ENCODE measurements at places on chromosomes 5 and 9.

GRCh38 chr9:92026206-92027002, 76.4 kb upstream of the ROR2 start:
- DNase-seq, result no peak

DNA sequence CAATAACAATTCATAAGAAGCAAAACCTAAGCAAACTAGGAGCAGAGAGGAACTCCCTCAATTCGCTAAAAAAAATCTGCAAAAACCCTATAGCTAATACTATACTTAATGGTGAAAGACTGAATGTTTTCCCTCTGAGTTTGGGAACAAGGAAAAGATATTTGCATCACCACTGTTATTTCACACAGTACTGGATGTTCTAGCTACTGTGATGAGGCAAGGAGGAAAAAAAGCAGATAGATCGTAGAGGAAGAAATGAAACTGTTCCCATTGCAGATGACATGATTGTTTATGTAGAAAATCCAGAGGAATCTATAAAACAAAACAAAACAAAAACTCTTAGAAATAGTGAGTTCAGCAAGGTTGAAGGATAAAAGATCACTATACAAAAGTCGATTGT, 116.7 kb downstream of the PHF2 start:
- DNase-seq, result no peak

GRCh38 chr5:137752905-137753690, 1.1 kb downstream of the HNRNPA0 start:
- DNase-seq, result peak; percentile 59

DNA sequence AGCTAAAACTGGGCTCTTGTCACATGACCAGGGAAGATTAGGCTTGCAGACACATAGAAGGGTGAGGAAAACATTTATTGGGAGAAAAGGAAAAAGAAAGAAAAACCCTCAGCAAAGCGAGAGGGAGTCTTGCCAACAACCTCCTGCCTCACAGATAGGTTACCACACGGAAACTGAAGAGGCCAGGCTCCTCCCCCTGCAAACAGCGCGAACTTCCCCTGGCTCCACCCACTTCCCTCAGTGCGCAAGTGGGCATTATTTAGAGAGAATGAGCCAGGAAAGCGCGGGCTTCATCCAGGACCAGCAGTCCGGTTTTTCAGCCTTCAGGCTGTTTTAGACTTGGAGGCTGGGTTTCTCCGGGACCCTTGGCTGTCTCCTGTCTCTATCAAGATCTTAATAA, 70.3 kb downstream of the STK32A start:
- no peak for DNase-seq

- no peak for DNase-seq
These were observed 89.5 kb upstream of the TTC23L start for GRCh38 chr5:34749431-34749873.

- no peak for DNase-seq
These were observed 508.2 kb downstream of the ACTL7B start for GRCh38 chr9:108347463-108348188.

- DNase-seq, result no peak
These were observed 7.3 kb downstream of the PPP3R2 start for GRCh38 chr9:101587332-101588043.

DNA sequence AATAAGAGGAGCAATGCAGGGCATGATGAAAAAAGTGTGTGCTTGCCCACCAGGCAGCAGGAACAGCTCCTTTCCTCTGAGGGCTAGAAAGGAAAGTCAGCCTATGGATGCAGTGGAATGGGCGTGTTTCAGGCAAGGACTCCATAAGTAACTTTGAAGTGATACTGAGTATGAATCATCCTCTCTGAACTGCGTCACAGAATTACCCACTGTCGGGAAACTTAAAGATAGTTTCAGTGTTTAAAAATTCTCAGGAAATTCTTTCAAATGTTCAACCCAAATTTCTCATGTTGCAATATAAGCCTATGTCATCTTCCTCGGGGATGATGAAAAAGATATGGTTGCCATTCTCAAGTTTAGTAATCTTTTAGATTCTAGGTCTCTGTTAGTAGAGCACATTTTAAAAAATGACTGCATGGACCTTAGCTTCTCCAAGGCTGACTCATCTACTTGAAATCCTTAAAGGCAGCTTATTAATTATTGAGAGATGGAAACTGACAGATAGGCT, 27.7 kb downstream of the PTCD2 start:
- no peak for DNase-seq

GRCh38 chr9:84919440-84919839, 249.9 kb downstream of the NTRK2 start:
- no peak for DNase-seq

GRCh38 chr9:132982458-132982857, 4.0 kb downstream of the GFI1B start:
- no peak for DNase-seq

DNA sequence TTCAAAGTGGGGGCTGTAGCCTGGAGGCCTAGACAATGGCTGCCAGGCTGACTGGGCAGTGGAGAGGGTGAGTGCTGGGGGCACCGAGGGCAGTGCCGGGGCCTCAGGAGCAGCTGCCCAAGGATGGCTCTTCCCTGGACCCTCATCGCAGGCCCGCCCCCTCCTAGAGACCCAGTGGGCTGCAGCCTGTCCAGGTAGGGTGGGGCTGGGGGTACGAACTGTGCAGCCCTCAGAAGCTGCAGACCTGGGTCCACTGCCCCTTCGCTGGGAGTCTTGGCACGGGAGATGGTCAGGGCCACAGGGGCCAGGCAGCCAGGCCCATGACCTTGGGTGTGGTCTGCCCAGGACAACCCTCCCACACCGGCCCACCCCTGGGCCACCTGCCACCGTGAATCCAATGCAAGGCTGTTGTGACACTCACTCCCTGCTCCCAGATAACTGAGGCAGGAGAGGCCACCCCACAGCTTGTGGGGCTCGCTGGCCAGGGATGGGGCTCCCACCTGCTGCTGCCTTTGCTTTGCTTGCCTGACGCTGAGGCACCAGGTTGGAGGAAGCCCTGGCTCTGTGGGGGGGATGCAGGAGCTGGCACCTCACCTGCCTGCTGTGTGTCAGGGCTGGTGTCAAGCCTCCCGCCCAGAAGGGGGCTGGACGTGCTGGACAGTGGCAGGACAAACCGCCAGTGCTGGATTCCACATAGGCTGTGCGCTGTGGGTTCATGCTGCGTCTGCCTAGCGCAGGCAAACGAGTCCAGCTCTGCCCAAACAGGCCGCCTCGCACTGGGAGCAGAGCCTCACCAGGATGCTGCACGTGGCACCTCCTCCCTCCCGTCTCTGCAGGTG, 23.1 kb upstream of the SLC9A3 start:
- peak; percentile 3 for DNase-seq

GRCh38 chr5:23506329-23507236, 826 bp upstream of the PRDM9 start:
- peak; percentile 37 for DNase-seq

GRCh38 chr5:96919754-96920197, 16.1 kb upstream of the LNPEP start:
- DNase-seq, result no peak

- DNase-seq, result no peak
These were observed 163.9 kb downstream of the ARRDC3 start for GRCh38 chr5:91219091-91219802.

GRCh38 chr9:115036691-115037090, 81.3 kb downstream of the TNC start:
- no peak for DNase-seq

- DNase-seq, result peak; percentile 70
These were observed at the start of gene GSN for GRCh38 chr9:121267689-121268597. Gene GSN (plus strand): TSS chr9:121268162. CDS start chr9:121301972, 33,810 bp downstream.

GRCh38 chr9:122340161-122340560, 30.7 kb upstream of the PTGS1 start:
- DNase-seq, result no peak

GRCh38 chr5:150166650-150167511, at the start of gene CDX1:
Gene CDX1 (plus strand): TSS chr5:150166778. CDS start chr5:150166877, 99 bp downstream.
- no peak for DNase-seq

- no peak for DNase-seq
These were observed 14.3 kb upstream of the RNF130 start for GRCh38 chr5:180085837-180086236.

DNA sequence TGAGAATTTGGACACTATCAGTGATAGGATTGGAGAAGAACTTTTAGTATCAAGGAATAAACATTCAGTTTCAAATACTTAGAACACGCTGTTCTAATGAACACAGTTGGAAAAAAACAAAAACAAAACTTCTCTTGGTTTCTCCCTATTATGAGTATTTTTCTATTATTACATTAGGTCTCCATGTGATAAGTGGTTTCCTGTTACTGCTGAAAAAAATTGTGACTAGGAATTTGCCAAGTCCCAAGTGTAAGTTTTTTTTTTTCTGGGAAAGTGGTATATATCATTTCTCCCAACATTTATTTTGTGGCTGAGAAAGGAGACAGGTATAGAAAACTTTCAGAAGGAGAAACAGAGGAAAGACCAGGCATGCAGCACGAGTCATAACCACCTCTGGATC, 41.1 kb downstream of the PCSK1 start:
- no peak for DNase-seq

GRCh38 chr9:33161011-33161588, 6.0 kb downstream of the B4GALT1 start:
- no peak for DNase-seq

- DNase-seq, result no peak
These were observed 21.4 kb downstream of the COL27A1 start for GRCh38 chr9:114176624-114177291.

- DNase-seq, result peak; percentile 19
These were observed 144.4 kb downstream of the NSG2 start for GRCh38 chr5:174189654-174190541.

GRCh38 chr9:37174247-37174646, 53.9 kb downstream of the ZCCHC7 start:
- no peak for DNase-seq

DNA sequence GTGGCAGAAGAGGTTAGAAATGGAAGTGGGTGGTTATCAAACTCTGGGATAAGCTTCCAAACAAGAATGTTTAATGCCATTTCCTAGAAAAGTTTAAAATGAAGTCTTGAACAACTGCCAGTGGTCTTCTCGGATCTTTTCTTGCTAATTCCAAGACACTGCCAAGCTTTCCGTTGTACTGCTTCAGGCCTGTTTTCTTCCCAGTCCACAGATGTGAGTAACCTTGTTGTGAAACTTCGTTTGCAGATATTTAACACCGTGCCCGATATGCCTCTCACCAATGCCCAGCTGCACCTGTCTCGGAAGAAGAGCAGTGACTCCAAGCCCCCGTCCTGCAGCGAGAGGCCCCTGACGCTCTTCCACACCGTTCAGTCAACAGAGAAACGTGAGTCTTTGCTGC, 269.8 kb downstream of the NR3C1 start:
- DNase-seq, result no peak

- DNase-seq, result no peak
These were observed 147.6 kb downstream of the SV2C start for GRCh38 chr5:76230711-76231285.

- no peak for DNase-seq
These were observed 299.3 kb upstream of the POU5F2 start for GRCh38 chr5:94040591-94041148.

DNA sequence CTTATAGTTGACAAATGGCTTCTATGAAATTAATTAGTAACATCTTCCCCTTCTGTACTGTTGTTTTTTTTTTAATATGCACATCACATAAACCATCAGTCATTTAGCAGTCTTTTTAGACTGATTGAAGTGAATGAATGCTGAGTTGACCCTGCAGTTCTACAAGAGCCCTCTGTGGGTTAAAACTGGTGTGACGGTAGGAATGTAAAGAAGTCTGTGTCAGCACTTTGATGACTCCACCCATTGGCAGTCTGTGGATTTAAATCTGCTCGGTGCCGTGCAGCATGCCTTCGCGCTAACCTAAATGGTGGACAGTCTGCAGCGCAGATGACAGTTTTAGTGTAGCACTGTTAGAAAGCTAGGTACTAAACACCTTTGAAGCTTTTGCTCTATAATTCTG, 3.1 kb downstream of the GTF3C4 start:
- no peak for DNase-seq

DNA sequence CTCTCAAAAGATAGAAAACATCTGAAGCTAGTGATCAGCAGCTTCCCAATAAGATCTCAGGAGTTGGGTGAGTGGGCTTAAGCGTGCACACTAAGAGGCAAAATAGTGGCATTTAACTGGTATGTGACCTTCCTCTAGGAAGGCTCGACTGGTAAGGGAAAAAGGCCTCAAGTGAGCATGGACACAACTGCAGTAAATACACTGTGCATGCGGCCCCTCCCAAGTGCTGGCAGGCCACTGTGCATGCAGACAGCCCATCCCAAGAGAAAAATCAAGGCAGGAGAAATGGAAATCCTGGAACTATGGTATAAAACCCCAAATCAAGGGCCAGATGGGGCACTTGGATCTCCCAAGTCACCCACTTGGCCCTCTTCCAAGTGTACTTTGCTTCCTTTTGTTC, 112.7 kb downstream of the SMC2 start:
- no peak for DNase-seq

GRCh38 chr5:38837416-38837815, 8.4 kb upstream of the OSMR start:
- DNase-seq, result no peak

DNA sequence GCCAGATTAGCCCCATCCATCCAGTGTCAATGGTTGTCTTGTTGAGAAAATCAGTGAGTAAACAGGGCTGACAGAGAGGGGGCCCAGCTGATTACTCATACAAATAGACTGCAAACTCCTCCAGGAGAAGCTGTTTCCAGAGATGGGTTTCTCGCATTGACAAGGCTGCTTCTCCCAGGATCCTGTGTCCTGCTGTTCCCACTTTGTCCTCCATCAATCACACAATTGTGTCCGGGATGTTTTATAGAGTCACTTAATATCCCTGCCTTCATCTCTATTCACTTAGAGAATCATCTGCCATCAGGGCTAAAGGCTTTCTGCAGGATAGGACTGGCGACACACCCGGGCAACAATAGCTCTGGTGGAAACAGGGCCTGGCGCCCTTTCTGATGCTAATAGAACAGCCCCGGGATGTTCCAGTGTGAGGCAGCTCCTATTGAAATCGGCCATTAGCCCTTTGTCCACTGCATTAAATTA, 71.7 kb upstream of the TBCA start:
- DNase-seq, result peak; percentile 45

DNA sequence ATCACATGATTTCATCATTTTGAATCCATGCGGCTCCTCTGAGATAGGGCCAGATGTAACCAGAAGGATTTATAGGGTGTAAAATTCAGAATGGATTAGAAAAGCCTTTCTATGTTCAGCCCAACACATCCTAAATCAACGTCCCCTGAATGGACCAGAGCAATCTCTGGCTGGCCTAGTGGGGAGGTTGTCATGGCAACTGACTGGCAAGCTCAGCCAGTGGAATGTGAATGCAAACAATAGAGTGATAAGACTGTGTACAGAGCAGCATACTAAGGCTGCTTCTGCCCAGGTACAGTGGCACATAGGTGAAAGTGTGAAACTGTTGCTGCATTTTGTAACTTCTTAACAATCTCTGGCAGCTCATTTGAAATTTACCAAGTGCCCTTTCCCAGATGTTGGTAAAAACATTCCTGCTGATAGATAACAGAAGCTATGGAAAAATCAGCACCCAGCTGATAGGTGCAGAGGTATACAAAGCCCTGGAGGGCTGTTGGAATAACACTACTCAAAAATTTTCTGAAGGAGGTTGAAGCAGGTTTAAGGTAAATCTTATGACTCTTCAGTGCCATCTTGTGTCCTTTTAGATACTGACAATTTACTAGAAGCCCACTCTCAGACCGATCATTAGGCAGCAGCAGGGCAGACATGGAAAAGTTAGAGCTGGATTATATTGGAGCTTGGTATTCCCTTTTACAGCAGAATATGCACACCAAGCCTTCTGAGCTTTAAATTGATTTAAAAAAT, 267.2 kb downstream of the RAB3C start:
- no peak for DNase-seq
